ENCODE measurements at places on chromosomes 3 and 15. TPM values are rescaled to one million over a fixed set of nuclear protein-coding genes. Genes with fewer than 3 reads are reported as not detected.

DNA sequence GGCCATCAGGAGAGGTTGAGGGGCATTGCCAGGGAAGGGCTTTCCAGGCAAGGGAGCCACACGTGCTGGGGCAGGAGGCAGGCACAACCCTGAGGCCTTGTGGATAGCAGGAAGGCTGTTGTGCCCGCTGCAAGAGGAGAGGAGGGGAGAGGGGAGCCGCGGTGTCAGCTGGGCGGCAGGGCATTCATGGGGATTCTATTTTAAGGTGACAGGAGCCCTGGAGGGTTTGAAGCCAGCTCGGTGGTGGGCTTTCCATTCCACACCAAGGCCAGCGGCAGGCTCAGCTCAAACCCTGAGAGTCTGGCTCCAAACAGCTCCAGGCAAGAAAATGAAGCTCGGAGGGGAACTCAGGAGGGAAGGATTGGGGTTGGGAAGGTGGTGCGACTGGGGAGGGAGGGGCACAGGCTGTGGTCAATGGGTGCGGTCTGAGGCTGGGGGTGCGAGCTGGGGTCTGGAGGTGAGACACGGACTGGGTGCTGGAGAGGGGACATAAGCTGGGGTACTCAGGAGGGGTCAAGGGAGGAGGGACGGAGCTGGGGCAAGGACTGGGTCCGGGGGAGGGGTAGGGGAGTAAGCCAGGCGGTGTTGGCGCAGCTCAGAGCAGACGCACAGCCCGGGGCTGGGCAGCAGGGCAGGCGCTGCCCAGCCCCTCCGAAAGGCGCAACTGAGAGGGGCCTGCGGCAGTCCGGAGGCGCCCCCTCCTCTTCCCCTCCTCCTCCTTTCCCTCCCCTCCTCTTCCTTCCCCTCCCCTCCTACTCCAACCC is 43.4 kb downstream of the TPRA1 start:
- no peaks in the 10 kb centered on the region for H3K27me3 ChIP-seq
- peaks cover 6% of the 10 kb centered on the region for H3K4me1 ChIP-seq
- no peak overlapping the region for H3K27ac ChIP-seq
- peak overlapping the region; percentile 59 for H3K4me3 ChIP-seq
- no peaks in the 10 kb centered on the region for H3K36me3 ChIP-seq

DNA sequence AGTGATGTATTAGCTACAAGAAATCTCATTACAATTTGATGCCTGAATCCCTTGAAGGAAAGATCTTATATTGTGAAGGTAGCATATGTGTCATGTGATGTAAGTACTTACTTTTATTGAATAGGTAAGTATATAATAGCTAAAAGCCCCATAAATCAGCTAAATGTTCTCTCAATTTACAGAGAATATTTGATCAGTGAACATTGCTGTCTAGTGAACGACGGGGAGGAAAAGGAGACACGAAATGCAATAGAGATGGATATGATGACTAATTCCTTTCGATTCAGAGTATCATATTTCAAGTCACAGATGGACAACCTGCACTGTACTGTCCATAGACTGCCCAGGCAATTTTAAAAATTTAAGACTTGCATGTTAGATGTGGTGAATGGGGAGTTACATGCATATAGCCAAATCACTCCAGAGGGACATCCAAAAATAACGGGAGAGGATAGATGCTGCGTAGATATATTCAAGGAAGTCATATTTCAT is 462.1 kb upstream of the CDIN1 start:
- H3K36me3 ChIP-seq = no peaks in the 10 kb centered on the region
- no peak for DNase-seq
- H3K27ac ChIP-seq = no peak overlapping the region
- H3K4me3 ChIP-seq = no peak overlapping the region
- H3K4me1 ChIP-seq = no peaks in the 10 kb centered on the region

DNA sequence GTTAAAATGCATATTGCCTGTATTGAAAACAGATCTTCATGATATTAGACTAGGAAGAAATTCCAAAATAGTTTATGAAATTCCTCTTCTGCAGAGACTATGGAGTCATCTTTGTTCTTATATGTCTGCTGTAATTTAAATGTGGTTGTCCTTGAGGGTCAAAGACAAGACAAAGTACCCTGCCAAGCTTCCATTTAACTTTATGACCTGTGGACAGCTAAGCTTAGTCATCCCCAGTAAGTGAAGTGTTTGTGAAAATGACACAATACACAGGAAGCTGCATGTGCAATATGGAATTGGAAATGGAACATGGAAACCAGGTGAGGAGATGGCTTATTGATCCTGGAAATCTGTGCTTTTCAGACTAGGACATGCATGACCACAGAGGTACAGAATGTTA is 68.5 kb upstream of the GBE1 start:
- no peak overlapping the region for H3K4me3 ChIP-seq
- H3K27me3 ChIP-seq = no peaks in the 10 kb centered on the region
- H3K27ac ChIP-seq = no peak overlapping the region
- DNase-seq = no peak

- H3K4me1 ChIP-seq = peaks cover 2% of the 10 kb centered on the region
- H3K36me3 ChIP-seq = no peaks in the 10 kb centered on the region
- no peak overlapping the region for H3K4me3 ChIP-seq
- DNase-seq = no peak
- no peak overlapping the region for H3K27ac ChIP-seq
- H3K27me3 ChIP-seq = no peaks in the 10 kb centered on the region
Measured at GRCh38 chr3:32778389-32778788, 39.4 kb upstream of the TRIM71 start.

DNA sequence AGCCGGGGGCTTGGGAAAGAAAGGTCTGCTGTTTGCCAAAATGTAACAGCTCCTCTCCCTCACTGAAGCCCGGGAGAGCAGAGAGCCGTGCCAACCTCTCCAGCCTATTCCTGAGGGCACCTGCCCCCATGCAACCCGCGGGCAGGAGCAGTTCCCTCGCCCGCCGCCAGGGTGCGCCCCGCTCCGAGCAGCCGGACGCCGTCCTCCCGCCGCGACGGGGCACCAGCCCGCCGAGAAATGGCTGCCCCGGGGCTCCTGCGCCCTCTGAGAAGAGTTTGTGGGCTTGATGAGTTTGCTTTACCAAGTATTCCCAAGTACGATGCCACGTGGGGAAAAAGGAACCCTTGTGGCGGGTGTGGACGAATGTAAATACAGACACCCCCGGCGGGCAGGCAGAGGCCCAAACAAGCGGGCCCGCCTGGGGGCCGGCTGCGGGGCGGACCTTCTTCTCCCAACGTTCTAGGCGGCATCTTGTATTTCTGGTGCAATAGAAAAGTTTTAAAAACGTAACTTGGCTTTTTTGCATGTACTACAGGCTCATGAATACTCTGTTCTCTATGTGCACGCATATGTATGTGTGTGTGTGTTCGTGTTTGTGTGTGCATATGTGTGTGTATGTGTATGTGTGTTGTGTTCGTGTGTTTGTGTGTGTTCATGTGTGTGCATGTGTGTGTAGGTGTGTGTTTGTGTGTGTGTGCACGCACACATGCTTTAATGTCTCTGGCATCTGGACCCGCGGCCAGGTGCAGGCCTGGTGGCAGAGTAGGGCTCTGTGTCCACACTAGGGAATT is 162.9 kb downstream of the CHSY1 start:
- peak overlapping the region; percentile 30 for H3K4me3 ChIP-seq
- H3K27ac ChIP-seq = peak overlapping the region; percentile 18
- peaks cover 17% of the 10 kb centered on the region for H3K4me1 ChIP-seq
- peak; percentile 82 for DNase-seq
- H3K27me3 ChIP-seq = no peaks in the 10 kb centered on the region

DNA sequence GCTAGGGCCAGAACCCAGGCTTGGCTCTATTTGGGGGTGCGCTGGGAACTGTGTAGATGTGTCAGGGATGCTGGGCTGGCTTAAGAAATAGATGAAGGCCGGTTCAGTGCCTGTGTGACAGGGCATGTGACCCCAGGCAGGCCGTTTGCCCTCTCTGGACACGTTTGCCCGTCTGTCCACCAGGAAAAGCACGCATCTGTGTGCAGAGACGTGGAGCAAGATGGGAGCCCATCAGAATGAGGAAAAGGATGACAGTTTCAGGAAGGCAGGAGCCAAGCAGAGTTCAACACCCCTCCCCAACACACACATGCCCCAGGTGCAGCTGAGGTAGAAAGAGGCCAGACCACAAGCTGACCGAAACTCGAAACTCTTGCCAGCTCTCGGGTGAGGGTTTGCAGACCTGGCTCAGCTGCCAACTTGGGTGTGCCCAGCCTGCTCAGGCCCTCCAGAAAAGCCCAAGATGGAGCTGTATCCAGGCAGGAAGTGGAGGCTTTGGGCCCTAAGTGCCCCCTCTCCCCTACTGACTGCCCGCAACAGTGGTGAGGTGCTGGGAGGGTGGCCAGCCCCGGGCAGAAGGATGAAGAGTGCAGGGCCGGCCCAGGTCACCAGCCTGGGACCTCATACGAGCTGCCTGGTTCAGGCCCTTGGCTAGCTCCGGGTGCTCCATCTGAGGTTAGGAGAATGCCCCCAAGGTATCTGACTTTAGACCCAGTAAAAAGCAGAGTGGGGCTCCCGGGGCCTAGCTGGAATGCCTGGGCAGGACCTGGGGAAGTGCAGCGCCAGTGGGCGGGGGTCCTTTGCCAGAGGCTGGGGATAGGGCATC is 10.2 kb upstream of the MESP1 start:
- H3K27ac ChIP-seq = no peak overlapping the region
- H3K4me1 ChIP-seq = no peaks in the 10 kb centered on the region
- no peaks in the 10 kb centered on the region for H3K36me3 ChIP-seq
- H3K4me3 ChIP-seq = no peak overlapping the region
- DNase-seq = no peak

- H3K4me1 ChIP-seq = no peaks in the 10 kb centered on the region
- H3K27me3 ChIP-seq = no peaks in the 10 kb centered on the region
- DNase-seq = no peak
- no peak overlapping the region for H3K27ac ChIP-seq
- H3K36me3 ChIP-seq = no peaks in the 10 kb centered on the region
- no peak overlapping the region for H3K4me3 ChIP-seq
Measured at GRCh38 chr3:193962986-193963685, 172.8 kb upstream of the HES1 start.

DNA sequence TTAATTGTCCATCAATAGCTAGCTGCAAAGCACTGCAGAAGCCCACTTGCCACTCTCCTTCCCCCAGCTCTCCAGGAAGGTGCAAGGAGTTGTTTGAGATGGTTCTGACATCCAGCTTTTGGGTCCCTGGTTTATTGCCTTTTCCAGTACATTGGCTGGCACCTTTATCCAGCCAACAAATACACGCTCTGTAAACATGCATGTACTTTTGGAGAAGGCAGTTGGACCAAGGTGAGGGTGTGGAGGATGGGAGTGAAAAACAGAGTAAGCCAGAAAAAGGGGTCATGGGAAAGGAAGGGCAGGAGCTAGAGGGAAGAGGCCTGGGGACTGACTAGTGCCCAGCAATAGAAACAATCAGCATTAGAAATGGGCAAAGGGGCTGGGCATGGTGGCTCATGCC is 102.7 kb downstream of the CGNL1 start:
- no peaks in the 10 kb centered on the region for H3K4me1 ChIP-seq
- no peaks in the 10 kb centered on the region for H3K36me3 ChIP-seq
- no peaks in the 10 kb centered on the region for H3K27me3 ChIP-seq
- H3K27ac ChIP-seq = no peak overlapping the region
- no peak overlapping the region for H3K4me3 ChIP-seq

DNA sequence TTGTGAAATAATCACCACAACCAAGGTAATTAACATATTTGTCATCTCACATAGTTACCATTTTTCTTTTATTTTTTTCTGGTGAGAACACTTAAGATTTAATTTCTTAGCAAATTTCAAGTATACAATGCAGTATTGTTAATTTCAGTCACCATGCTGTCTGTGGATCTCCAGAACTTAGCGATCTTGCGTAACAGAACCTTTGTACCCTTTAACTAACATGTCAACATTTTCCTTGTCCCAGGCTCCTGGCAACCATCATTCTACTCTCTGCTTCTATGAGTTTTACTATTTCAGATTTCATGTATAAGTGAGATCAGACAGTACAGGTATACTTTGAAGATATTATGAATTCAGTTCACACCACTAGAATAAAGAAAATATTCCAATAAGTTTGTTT is 154.4 kb downstream of the KCNAB1 start:
- no peak overlapping the region for H3K27ac ChIP-seq
- no peaks in the 10 kb centered on the region for H3K36me3 ChIP-seq
- DNase-seq = no peak
- no peak overlapping the region for H3K4me3 ChIP-seq
- H3K27me3 ChIP-seq = no peaks in the 10 kb centered on the region
- H3K4me1 ChIP-seq = no peaks in the 10 kb centered on the region

- H3K27ac ChIP-seq = peak overlapping the region; percentile 60
- H3K4me3 ChIP-seq = no peak overlapping the region
- H3K36me3 ChIP-seq = no peaks in the 10 kb centered on the region
- no peak for DNase-seq
Measured at GRCh38 chr3:141387516-141387915, 19.2 kb downstream of the ZBTB38 start.

DNA sequence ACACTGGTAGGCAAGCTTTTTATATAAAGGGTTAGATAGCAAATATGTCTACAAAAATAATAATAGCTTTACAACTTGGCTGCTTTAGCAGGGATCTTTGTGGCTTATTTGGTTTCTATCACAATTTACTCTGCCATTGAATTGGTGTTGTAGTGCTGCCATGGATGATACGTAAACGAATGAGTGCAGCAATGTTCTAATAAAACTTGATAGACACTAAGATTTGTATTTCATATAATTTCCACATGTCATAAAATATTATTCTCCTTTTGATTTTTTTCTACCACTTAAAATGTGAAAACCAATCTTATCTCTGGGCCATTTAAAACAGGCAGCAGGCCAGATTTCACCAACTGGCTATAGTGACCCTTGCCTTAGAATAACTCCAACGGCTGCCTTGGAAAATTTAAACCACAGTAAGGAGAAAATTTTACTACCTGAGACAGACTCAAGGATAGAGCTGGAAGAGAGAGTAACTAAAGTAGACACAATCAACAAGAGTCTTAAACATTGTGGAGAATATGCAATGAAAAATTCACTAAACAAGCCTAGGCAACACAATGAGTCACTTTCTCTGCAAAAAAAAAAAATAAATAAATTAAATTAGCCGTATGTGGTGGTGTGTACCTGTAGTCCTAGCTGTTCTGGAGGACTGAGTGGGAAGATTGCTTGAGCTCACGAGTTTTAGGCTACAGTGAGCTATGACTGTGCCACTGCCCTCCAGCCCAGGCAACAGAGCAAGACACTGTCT is 8.1 kb downstream of the NPHP3 start:
- H3K27ac ChIP-seq = no peak overlapping the region
- DNase-seq = no peak
- H3K4me3 ChIP-seq = no peak overlapping the region
- H3K27me3 ChIP-seq = no peaks in the 10 kb centered on the region
- no peaks in the 10 kb centered on the region for H3K4me1 ChIP-seq

DNA sequence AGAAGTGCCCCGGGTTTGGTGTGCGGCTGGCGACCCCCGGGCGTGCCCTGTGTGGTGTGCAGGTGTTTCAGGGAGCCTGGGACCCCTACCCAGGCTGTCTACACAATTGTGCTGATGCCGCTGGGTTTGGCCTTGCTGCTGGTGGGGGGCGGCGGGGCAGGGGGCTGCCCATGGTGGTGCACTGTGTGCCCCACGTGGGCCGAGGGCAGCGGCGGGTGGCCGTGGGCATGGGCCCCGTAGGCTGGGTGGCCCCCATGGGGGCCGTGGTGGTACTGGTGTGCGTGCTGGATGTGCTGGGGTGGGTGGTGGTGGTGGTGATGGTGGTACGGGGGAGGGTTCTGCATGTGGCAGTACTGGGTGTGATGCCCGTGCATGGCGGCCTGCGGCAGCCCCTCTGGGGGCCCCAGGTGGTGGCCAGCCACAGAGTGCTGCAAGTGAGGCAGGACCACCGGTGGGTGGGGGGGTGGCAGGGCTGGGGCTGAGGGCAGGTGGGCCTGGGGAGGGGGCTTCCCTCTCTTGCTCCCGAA is 59.6 kb upstream of the RPL32 start:
- no peaks in the 10 kb centered on the region for H3K27me3 ChIP-seq
- H3K27ac ChIP-seq = no peak overlapping the region
- DNase-seq = no peak
- H3K4me3 ChIP-seq = no peak overlapping the region
- H3K4me1 ChIP-seq = no peaks in the 10 kb centered on the region

ITGB5 gene
- total RNA-seq = 38.0 TPM

DISP2 gene
- total RNA-seq = not detected

ATP10A gene
- total RNA-seq = 1.1 TPM
